HTR-8/SVneo (cell line): ENCODE measurements at places on chromosomes 12 and 14.
A peak's percentile ranks its signal among the peaks of the same experiment; 100 is the strongest.

- DNase-seq, result no peak
These were observed 487.5 kb downstream of the TMEM121 start for GRCh38 chr14:106013879-106014376.

DNA sequence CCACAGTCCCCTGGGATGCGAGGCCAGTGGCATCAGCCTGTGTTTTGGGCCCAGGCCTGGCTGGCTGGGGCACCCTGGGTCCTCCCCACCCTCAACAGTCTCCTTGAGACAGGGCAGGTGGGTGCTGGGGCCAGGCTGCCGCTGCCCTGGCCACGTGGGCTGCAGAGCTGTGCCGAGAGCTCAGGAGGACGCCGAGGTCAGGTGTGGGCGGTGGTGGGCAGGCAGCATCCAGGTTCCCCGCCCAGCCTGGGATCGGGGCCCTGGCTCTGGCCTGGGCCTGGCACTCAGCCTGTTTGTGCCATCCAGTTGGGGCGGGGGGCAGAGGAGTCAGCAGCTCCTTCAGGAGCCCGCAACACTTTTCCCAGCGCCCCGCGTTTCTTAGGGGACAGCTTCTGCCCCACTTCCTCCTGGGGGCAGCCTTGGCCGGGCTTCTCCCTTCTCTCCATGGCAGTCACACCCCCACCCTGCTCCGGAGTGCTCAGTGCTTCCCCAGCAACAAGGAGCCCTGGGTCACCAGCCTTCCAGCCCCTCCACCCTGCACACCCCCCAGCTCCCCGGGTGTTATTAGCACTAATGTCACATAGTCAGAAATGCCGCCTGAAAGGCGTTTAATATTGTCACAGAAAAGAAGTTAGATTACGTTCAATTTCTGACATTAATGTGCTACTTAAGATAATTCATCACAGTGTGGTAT, 30.8 kb downstream of the KIF26A start:
- no peak for DNase-seq

GRCh38 chr12:56334490-56334793, 642 bp upstream of the PAN2 start:
- no peak for DNase-seq

DNA sequence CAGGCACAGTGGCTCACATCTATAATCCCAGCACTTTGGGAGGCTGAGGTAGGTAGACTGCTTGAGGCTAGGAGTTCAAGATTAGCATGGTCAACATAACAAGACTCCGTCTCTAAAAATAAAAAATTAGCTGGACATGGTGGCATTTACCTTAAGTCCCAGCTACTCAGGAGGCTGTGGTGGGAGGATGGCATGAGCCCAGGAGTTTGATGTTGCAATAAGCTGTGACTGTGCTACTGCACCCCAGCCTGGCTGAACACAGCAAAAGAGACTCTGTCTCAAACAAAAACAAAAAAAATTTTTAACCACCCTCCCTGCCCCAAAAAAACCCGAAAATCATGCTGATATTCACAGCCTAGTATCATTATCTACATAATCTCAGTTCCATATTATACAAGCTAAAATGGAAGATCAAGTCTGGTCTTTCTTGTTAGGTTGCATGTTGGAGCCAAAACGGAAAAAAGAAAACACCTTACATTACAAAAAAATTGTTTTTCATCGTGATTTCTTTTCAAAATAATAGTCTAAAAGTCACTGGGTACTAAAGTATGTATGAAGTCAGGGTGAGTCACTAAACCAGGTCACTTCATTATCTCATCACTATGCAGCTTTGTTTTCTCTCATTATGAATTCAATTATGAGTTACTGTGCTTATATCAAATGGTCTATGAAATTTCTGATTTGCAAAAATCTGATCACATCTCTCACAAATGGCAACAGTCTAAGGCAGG, 13.8 kb downstream of the GXYLT1 start:
- DNase-seq, result no peak

DNA sequence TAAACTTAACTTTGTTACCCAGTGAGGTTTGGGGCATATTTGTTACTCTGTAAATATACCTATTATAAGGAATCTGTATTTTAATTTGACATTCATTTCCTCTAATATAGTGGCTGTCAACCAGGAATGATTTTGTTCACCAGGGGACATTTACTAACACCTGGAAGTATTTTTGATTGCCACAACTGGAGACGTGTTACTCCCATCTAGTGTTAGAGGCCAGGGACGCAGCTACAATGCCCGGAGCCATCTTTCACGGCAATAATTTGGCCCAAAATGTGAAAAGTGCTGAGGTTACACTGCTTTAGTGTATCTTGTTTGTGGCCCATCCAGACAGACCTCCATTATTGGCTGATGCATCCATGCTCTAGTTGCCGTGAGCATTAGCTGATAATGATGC, 881.3 kb upstream of the ATXN7L3B start:
- DNase-seq, result no peak

DNA sequence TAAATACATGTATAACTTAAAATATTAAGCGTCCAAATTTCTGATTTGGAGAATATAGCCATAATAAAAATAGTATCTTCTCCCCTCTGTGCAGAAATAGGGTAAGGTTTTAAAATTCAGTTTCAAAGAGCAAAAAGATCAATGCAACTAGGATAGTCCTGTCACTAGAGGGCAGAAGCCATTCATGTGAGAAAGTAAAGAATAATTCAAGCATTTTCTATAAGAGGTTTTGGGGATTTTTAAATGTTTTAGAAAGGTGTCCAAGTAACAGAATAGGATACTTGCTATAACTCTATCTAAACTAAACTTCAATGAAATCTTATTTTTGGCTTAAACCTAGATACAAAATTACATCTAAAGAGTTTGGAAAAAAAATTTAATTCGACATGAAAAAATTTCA, 50.3 kb downstream of the ADAMTS20 start:
- peak; percentile 11 for DNase-seq

GRCh38 chr14:24677956-24678355, 44.0 kb upstream of the GZMB start:
- no peak for DNase-seq

- no peak for DNase-seq
These were observed 66.9 kb upstream of the CLMN start for GRCh38 chr14:95386536-95387095.

GRCh38 chr12:83763425-83763824, 1076.7 kb downstream of the TMTC2 start:
- no peak for DNase-seq

GRCh38 chr12:3077572-3078081, 448 bp downstream of the TSPAN9 start:
- DNase-seq, result peak; percentile 38

GRCh38 chr12:132071830-132072384, 72.2 kb downstream of the DDX51 start:
- DNase-seq, result no peak

- DNase-seq, result no peak
These were observed 204.0 kb downstream of the GRIN2B start for GRCh38 chr12:13777374-13777773.

- no peak for DNase-seq
These were observed 154.1 kb upstream of the ATP2B1 start for GRCh38 chr12:89862511-89863445.

GRCh38 chr14:51053157-51053556, 41.7 kb downstream of the TRIM9 start:
- no peak for DNase-seq

- no peak for DNase-seq
These were observed 203.0 kb downstream of the RBM19 start for GRCh38 chr12:113762882-113763816.

- no peak for DNase-seq
These were observed 583.5 kb upstream of the ATP2B1 start for GRCh38 chr12:90292183-90292582.
